ENCODE measurements at places on chromosomes 11 and 22. TPM values are rescaled to one million over a fixed set of nuclear protein-coding genes. Genes with fewer than 3 reads are reported as not detected.

DNA sequence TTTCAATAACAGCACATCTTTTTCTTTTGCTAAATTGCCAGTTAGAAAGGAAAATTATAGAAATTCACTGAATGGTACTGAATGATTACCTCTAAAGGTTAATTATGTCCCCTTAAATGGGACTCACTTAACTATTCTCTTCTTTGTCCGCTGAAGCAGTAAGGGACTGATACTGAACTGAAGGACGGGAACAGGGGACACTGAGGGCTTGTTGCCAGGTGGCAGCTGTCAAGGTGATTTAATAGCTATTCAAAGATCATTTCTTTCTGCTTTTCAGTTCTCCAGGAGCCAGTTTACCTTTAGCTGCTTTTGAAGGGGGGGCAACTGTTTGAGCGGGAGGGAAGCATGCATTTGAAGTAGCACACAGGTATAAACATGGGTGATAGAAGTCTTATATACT is 325.4 kb upstream of the CCDC90B start:
- no peak for DNase-seq

Gene MUC5AC
- total RNA-seq = not detected

GRCh38 chr22:17108256-17109112 is 12.7 kb downstream of the TMEM121B start:
- no peak for DNase-seq

DNA sequence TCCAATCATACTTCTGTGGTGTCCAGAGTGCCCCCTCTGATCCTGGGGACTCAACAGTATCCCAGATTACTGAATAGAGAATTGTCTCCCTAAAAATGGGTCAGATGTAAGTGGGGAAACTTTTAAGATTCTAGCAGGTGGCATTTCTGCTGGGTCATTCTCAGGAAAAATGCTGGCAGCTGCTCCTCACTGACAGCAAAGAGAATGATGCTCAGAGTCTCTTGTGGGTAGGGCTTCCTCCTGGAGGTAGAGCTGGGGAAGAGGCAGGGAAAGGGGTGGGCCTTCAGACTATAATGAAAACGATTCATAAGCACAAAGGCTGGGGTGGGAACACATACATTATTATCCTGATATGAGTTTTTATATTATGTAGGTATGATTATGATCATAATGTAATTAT is 647.2 kb downstream of the NELL1 start:
- DNase-seq = no peak

DNA sequence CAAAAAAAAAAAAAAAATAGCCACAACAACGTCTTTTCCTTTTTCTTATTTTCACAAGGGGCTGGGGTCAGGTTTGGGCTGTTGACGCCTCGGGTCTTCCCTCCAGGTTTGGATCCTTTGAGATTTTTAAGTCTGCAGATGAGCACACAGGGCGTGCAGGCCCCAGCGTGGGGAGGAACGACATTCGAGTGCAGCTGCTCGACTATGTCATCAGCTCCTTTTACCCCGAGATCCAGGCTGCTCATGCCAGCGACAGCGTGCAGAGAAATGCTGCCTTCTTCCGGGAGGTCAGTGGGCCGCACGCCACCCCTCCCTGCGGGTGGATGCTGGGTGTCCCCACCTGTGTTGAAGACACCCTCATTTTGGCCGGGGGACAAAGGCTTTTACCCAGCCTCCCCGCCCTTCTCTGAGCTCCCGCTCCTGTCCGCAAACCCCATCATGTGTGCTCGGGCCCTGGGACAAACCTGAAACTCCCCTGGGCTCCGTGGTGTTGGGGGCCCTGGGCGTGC is 7.7 kb downstream of the SELENOO start:
- no peak for DNase-seq

Gene LRP4
- total RNA-seq = not detected

Gene APOBEC3H
- total RNA-seq = 0.59 TPM

GRCh38 chr11:131537196-131537595 is 166.8 kb downstream of the NTM start:
- DNase-seq = no peak

- DNase-seq = no peak
Observed at GRCh38 chr11:118636569-118637290, 29.3 kb downstream of the PHLDB1 start.

Gene DEFB131B
- total RNA-seq = not detected

Gene OAF
- 0.92 TPM for total RNA-seq

- no peak for DNase-seq
Observed at GRCh38 chr11:16336721-16337120, 19.6 kb downstream of the SOX6 start.

DNA sequence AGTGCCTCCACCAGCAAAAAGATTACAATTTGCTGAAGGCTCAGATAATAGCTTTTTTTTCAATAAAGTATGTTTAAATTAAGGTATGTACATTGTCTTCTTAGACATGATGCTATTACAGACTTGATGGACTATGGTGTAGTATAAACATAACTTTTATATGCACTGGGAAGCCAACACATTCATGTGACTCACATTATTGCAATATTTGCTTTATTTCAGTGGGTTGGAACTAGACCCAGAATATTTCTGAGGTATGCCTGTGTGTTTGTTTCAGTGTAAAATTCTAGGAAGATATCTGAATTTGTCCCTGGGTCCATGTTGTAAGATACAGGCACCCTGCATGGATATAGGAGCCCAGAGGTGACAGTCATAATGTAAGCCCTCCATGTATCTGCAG is 120.0 kb upstream of the BDNF start:
- DNase-seq = no peak

Gene PLAAT3
- 2.3 TPM for total RNA-seq

GRCh38 chr11:49424136-49424535 is 215.7 kb upstream of the FOLH1 start:
- DNase-seq = no peak

Gene CYB5R2
- total RNA-seq = 5.2 TPM

DNA sequence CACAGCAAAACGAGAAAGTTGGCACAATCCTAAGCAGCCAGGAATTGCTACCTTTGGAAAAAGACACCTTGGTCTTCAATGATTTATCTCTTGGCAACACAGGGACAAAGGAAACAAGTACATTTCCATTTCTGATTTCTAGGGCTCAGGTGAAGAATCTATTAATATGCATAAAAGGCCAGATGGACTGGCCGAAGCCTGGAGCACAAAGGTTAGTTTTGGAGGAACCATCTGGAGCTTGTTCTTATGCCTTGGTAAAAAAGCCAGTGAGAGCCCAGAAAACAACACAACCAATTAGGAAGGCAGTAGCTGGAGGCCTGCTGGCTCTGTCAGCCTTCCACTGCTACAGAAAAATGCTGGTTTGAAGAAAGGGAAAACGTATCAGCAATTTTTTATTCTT is 713.5 kb upstream of the API5 start:
- no peak for DNase-seq

DNA sequence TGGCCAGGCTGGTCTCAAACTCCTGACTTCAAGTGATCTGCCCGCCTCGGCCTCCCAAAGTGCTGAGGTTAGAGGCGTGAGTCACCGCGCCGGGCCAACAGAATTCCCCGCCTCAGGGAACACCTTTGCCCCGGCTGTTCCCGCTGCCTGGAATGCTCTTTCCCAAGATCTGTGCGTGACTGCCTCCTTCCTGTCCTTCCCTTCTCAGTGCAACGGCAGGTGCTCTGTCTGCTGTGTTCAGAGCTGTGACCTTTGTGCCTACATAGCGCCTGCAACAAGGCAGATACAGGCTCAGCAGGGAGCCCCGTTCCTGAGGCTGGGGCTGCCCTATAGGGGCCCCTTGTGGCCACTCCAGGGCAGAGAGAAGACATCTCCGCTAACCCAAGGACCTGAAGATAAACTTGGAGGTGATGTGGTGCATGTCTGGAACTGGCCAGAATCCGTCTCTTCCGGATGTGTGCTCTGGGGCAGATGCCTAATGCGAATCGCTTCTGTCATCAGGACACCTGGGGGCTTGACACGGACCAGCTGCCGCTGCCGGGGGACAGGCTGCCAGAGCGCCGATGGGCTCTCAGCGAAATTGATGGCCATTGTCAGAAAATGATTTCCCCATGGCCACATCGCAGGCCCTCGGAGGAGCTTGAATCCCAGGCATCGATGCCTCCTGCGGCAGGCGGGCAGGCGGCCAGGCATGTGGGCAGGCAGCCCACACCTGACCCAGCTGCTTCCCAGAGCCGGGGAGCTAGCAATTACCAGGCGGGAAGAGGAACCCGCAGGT is 43.5 kb upstream of the TCF20 start:
- DNase-seq = peak; percentile 69

DNA sequence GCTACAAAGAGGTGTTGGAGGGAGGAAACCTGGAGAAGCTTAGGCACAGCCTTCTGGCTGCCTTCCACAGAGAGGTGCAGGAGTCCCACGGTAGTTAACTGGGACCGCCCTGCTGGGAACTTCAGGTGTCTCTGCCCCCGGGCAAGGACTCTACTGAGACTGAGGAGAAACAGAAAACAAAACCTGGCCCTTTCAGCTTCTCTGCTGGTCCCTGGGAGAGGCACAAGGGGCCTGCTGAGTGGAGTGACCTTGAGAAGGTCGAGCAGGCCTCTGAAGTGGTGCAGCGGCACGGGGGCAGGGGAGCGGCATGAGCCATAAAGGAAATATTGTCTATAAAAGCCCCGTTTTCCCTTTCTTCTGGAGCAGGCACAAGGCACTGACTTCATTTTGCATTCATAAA is 38.9 kb downstream of the NTM start:
- no peak for DNase-seq

- DNase-seq = no peak
Observed at GRCh38 chr11:84608837-84609196, 1018.3 kb downstream of the DLG2 start.

- DNase-seq = no peak
Observed at GRCh38 chr11:35748644-35749043, 86.1 kb downstream of the TRIM44 start.

DNA sequence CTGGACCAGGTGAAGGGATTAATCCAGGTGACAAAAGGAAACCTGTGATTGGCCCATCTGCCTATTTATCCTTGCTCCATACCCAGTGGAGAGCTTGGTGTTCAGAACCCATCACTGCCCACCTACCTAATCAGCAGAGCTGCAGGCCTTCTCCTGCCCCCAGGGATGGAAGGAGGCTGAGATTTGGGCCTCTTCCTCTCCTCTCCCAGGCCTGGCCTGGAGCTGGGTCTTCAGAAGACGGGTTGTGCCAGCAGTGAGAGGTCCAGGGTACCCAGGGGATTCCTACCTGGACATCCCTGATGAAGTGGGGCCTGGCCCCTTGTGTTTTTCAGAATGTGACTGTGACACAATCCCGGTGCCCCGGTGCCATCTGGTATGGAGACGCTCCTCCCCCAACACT is 80.3 kb upstream of the MYOD1 start:
- no peak for DNase-seq

- no peak for DNase-seq
Observed at GRCh38 chr11:80771017-80771416, 1330.2 kb upstream of the TENM4 start.

GRCh38 chr11:2863276-2863618 is 22.3 kb downstream of the CDKN1C start:
- DNase-seq = no peak

Gene PATE4
- not detected for total RNA-seq

Gene ARHGAP20
- total RNA-seq = 0.91 TPM

- DNase-seq = no peak
Observed at GRCh38 chr22:27269751-27270543, 531.6 kb downstream of the MN1 start.

DNA sequence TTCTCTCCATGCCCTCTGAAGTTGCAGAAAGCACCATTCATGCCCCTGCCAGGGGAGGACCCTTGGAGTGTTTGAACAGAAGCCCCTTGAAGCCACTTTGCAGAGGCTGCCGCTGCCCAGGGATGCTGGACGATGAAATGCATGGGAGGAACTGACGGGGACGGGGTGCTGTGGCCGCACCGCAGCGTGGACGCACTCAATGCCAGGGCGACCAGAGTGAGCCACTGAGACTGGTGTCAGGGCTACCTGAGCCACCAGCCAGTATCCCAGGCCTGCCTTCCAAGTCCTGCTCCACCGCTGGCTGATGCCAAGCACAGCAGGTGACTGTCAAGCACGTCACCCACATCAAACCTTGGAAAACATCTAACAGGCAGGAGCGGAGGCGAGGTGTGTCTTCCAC is 17.6 kb downstream of the PHF21B start:
- DNase-seq = no peak

Gene SULT4A1
- not detected for total RNA-seq

Gene CARD16
- total RNA-seq = 33.6 TPM

Gene ZDHHC24
- total RNA-seq = 33.2 TPM

Gene TUBA8
- 1.8 TPM for total RNA-seq

Gene ACR
- total RNA-seq = not detected

Gene APOBEC3B
- total RNA-seq = 9.8 TPM

GRCh38 chr11:126341760-126342161 is 13.7 kb upstream of the ST3GAL4 start:
- DNase-seq = no peak

Gene IGSF9B
- 0.37 TPM for total RNA-seq

DNA sequence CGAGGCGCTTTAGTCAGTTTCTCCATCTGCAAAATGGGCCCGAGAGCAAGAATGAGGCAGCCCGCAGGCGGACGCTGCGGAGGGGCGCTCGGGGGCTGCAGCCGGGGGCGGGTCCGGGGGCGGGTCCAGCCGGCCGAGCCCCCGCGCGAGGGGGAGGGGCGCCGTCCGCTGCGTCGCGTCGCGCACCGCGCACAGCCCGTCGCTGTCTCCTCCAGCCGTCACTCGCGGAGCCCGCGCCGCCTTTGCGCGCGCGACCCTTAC is 282 bp downstream of the PC start:
- DNase-seq = no peak

DNA sequence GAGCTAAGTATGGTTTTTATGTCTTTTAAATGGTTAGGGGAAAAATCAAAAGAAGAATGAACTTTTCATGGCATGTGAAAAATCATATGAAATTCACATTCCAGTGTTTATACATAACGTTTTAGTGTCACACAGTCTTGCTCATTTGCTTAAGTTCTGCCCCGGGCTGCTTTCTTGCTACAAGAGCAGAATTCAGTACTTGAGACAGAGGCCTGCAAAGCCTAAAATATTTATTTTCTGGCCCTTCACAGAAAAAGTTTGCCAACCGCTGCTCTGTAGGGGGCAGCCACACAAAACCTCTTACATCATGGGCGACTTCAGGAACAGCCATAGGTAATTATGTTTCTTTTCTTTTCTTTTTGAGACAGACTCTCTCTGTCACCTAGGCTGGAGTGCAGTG is 1.0 kb upstream of the ATG2A start:
- no peak for DNase-seq

- DNase-seq = no peak
Observed at GRCh38 chr11:134686460-134687061, 274.5 kb upstream of the B3GAT1 start.

GRCh38 chr11:5713695-5714094 is 22.6 kb upstream of the OR56B1 start:
- no peak for DNase-seq

Data from B cell (primary cell).